ENCODE measurements at places on chromosomes 12 and 14. TPM values are rescaled to one million over a fixed set of nuclear protein-coding genes. Genes with fewer than 3 reads are reported as not detected.

The DEPDC4 gene
- total RNA-seq = not detected

The CDH24 gene
- total RNA-seq = 5.9 TPM

The RBP5 gene
- total RNA-seq = 0.96 TPM

The CERS5 gene
- total RNA-seq = 29.7 TPM

The KLRC2 gene
- not detected for total RNA-seq

The FGF23 gene
- not detected for total RNA-seq

The CLEC4A gene
- total RNA-seq = 28.8 TPM

The EFS gene
- 38.1 TPM for total RNA-seq

The MMP17 gene
- 16.8 TPM for total RNA-seq

The ZNF26 gene
- total RNA-seq = 73.4 TPM

The PDE3A gene
- total RNA-seq = 33.7 TPM

The PRICKLE1 gene
- total RNA-seq = 1.8 TPM

The CD27 gene
- total RNA-seq = not detected

The GPR132 gene
- not detected for total RNA-seq

The PPFIBP1 gene
- 56.4 TPM for total RNA-seq

The PRKD1 gene
- 34.6 TPM for total RNA-seq

The TAMALIN gene
- 32.6 TPM for total RNA-seq

The PRH2 gene
- total RNA-seq = not detected

The TAS2R19 gene
- not detected for total RNA-seq

The RILPL2 gene
- 7.2 TPM for total RNA-seq

The RPL10L gene
- not detected for total RNA-seq

The C12orf54 gene
- not detected for total RNA-seq

The MFAP5 gene
- 174 TPM for total RNA-seq

The MIP gene
- not detected for total RNA-seq

The FOXG1 gene
- total RNA-seq = not detected
